Fibroblast of mammary gland (primary cell): ENCODE measurements at places on chromosomes 3 and 15.

GRCh38 chr15:61687651-61688050, 372.6 kb downstream of the VPS13C start:
- no peak for DNase-seq

DNA sequence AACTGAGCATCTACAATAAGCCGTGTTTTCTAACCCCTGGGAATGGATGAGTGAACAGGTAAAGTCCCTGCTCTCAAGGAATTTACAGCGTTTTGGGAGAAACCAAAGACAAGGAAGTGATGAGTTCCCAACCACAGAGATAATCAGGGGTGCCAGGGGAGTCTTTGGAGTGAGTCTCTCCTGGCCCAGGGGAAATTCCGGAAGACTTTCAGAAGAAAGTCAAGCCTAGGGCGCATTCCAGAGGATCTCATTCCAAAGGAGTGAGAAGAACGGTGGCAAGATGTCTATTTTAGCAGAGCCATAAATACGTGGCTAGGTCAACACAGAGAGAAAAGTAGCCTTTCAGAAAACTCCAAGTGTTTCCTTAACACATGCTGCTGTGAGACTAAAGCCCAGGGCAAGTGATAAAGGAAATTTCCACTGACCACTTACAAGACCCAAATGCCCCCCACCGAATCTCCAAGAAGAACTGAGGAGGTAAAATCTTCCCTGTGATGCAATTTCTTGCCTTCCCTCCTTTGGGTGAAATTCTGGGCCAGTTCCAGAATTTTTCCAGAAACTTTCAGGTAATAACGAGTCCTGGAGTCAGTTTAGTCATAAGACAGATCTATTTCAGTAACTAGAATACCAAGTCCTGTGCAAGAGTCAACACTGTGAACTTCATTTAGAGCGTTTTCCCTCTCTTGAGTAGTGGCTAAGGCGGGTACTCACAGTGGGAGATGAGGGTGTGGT, 437.4 kb downstream of the NR2F2 start:
- DNase-seq: no peak

GRCh38 chr3:37751967-37752648, 109.6 kb upstream of the CTDSPL start:
- DNase-seq: no peak

- DNase-seq: no peak
These were observed 30.9 kb downstream of the CBLB start for GRCh38 chr3:105837947-105838346.

GRCh38 chr15:99126930-99127329, 22.1 kb downstream of the SYNM start:
- DNase-seq: no peak

GRCh38 chr3:53097887-53098286, 32.3 kb downstream of the RFT1 start:
- no peak for DNase-seq

DNA sequence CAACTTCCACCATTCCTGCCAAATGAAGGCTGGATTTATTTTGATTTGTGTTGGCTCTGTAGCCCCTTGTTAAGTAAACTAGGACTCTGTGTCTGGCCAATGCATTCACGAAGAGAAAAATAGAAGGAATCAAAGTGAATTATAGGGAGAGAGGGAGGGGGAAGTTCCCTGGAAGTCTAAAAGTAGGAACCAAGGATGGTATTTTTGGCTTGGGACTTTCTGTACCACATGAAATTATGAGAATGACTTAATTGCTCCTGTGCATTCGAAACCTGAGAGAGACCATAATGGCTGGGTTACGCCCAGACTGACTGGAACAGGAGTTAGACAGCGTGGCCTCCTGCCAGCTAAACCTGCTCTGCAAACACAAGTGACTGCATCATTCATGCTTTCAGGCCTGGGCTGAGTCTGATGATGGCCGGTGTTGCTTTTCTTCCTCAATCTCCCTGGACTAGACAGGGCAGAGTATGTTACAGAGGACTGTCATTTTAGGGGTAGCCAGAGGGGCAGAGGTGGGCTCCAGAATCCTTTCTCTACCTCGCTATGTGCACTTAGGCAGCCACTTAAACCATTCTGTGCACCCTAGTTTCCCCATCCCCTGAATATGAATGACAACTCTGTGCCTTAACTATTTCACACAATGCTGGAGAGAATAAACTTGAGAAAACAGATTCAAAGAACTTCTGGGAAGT, 58.9 kb downstream of the MYO1E start:
- DNase-seq: peak; percentile 81

- DNase-seq: no peak
These were observed 607.4 kb upstream of the TBL1XR1 start for GRCh38 chr3:177804646-177805045.

GRCh38 chr3:89098964-89099585, 8.3 kb upstream of the EPHA3 start:
- DNase-seq: peak; percentile 54
